ENCODE measurements at places on chromosomes 7 and 10.

DNA sequence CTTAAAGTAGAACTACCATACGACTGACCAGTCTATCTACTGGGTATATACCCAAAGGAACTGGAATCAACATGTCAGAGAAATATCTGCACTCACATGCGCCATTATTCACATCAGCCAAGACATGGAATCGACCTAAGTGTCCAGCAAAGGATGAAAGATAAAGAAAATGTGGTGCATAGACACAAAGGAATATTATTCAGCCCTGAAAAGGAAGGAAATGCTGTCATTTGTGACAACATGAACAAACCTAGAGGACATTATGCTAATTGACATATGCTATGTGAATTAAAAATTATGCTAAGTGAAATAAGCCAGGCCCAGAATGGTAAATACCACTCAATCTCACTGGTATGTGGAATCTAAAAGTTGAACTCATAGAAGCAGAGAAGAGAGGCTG is 123.7 kb downstream of the KLF6 start:
- no peak for DNase-seq

GRCh38 chr7:80650030-80650429 is 11.6 kb downstream of the CD36 start:
- DNase-seq: no peak

- peak; percentile 3 for DNase-seq
These were observed 37.5 kb downstream of the AGAP4 start for GRCh38 chr10:45809837-45810236.

- DNase-seq: no peak
These were observed 1.6 kb upstream of the HILPDA start for GRCh38 chr7:128453836-128454804.

DNA sequence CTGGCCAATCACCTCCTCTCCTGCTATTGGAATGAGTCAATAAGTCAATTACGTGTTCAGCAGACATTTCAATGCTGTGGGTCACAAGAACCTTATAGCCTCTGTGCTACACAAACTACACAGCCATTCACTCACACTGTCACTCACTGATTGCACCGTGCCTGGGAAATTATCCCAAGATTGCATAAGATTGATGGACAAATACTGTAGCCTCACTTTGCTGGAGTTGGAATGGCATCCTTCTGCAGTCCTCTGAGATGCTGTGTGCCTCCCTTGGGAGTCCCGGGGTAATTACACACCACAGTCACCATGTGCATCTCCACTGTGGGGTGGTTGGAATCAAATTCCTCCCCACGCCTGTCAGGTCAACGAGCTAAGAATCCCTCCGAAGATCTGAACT is 358.7 kb upstream of the MGMT start:
- DNase-seq: no peak

DNA sequence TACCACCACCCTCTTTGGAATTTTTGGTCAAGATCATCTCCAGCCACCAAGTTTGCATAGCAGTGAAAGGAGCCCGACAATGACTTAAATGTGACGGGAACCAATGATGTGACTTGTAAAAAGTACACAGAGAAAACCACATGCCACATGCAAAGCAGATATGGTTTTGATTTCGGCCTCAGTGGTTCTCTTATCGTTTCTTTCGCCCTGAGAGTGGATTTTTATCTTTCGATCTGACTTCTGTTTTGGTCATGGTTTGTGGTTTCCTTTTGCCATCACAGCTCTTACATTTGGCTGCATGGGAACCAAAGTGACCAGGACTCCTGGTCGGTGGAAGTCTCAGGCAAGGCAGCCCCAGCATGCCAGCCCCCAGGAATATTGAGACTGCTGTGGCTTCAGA is 31.5 kb downstream of the TCF7L2 start:
- no peak for DNase-seq

DNA sequence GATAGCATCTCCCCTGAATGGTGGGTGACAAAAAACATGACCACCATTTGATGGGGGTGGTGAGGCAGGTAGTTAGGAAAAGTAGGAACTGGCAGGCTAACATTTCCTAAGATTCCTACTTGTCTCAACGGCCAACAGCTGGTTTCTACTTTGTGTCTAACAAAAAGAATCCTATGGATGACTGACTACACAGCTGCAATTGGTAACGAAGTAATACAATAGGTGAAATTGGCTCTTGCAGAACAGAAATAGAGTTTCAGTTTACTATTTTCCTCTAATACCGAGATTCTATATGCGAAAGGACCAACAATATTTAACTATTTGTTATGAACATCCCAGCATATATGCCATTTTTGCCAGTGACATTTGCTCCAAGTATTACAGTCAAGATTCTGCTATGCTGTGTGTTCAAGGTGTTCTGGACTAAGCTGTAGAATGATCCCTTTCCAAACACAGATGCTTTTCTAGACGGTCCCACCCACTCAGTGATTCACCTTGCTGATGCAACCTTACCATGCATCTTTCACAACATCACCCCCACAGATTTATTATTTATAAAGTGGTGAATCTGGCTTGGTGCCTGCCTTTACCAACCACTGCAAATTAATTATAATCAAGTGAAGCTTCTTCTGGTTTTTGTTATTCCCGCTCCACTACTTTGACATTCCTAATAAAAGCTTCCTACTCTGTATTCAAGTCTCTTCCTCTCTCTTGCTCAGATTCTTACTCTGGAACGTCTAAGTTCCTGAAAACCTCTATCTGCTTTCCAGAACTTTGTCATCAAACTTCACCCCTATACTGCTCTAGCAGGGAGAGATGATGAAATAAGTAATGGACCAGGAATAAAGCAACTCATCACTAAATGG is 16.8 kb downstream of the BBIP1 start:
- DNase-seq: no peak

DNA sequence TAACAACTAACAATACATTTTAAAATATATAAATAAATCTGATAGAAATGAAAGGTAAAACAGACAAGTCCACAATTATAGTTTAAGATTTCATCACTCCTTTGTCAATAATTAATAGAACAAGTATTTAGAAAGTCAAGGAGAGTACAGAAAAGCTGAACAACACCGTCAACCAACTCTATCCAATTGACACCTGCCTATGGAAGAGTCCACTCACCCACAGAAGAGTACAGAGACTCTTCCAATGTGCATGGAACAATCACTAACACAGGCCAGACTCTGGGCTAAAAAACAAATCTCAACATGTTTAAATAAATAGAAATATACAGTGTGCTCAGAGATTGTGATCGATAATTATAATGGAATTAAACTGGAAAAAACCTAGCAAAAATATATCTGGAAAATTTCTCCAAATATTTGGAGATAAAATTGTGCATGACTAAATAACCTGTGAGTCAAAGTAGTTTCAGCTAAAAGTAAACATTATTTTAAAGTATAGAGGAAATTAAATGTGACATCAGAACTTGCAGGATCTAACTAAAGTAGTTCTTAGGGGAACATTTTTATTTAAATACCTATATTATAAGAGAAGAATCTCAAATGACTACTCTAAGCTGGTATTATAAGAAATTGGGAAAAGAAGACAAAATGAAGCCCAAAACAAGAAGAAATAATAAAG is 109.9 kb upstream of the EGFR start:
- no peak for DNase-seq

- DNase-seq: no peak
These were observed 39.3 kb downstream of the CALML3 start for GRCh38 chr10:5563991-5564536.

- DNase-seq: no peak
These were observed 335.8 kb upstream of the MBL2 start for GRCh38 chr10:53108317-53108934.

DNA sequence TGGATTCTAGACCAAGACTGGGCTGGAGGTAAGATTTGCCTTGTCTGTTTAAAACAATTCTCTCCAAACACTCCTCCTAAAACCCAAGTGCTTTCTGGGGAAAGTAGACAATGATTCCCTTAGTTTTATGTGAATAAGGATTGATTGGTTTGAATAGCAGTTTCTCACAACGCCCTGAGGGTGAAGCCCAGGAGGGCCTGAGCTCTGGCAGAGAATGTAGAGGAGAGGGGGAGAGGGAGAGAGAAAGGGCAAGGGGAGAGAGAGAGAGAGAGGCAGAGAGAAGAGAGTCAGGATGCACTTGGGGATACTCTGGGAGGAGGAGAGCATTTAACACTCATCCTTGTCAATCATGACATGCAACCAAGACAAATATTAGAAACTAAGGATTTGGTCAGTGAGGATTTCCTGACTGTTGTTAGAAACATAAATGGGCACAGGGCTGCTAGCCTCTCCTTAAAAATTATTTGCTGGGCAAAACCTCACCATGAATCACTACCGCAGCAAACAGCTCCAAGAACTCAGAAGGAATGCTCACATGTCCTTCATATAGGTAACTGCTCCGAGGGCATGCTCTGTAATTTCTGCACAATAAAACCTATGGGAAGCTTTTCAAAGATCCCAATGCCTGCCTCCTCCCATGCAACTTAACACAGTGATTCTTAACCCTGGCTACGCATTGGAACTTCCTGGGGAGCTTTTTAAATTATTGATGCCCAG is 55.2 kb upstream of the RAPGEF5 start:
- DNase-seq: no peak

DNA sequence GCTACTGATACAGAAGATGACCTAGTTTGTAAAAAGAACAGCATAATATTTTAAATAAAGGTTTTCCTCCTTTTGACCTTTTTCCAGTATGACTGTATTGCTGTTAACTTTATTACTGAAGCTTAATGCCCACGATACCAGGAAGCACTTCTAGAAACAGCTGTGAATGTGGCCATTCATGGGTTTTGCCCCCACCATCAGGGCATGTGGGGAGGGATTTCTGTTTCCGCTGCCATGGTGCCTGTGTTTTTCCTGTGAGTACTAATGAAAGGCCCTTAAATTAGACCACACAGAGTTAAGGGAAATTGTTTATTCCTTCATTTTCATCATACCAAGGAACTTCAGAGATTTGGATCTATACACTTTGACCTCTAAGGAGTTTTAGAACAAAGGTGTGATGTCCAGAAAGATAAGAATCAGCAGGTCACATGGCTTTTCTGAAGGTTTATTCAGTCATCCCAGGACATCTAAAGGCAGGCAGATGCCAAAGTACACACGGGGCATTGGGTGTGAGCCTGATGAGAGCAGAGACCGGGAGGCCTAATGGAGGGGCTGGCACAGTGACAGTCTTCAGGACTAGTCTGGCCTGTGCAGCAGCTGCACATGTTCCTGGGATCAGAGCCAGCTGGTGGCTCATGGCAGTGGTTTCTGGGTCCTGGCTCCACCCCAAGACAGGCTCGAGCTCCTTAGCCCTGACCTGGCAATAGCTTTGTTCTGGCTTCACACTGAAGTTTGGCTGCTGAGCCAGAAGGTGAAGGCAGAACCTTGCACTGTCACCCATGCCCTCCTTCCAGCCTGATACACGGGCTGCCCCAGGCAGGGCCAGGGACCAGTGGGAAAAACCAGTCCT is 190.9 kb downstream of the REEP3 start:
- DNase-seq: peak; percentile 100

DNA sequence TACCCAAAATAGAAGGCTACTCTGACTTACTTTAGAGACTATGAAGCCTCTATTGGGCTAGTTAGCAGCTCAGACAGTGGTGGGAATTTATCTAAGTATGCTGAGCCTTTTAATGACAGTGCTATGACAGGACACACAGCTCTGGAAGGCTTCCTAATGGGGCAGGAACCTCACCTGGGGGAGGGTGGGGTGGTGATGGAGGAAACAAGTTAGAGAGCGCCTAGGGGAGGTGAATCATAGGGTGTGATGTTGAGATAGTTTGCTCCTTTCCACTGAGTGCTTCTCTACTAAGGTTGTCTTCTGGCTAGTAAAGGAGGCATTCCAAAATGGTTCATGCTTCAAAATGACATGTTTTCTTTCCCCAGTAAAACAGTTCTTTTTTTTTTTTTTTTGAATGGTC is 42.1 kb downstream of the PPP1R9A start:
- DNase-seq: no peak

GRCh38 chr10:69340695-69341094 is 62.4 kb downstream of the HK1 start:
- no peak for DNase-seq

GRCh38 chr10:114401195-114401791 is 3.0 kb downstream of the AFAP1L2 start:
- DNase-seq: no peak

DNA sequence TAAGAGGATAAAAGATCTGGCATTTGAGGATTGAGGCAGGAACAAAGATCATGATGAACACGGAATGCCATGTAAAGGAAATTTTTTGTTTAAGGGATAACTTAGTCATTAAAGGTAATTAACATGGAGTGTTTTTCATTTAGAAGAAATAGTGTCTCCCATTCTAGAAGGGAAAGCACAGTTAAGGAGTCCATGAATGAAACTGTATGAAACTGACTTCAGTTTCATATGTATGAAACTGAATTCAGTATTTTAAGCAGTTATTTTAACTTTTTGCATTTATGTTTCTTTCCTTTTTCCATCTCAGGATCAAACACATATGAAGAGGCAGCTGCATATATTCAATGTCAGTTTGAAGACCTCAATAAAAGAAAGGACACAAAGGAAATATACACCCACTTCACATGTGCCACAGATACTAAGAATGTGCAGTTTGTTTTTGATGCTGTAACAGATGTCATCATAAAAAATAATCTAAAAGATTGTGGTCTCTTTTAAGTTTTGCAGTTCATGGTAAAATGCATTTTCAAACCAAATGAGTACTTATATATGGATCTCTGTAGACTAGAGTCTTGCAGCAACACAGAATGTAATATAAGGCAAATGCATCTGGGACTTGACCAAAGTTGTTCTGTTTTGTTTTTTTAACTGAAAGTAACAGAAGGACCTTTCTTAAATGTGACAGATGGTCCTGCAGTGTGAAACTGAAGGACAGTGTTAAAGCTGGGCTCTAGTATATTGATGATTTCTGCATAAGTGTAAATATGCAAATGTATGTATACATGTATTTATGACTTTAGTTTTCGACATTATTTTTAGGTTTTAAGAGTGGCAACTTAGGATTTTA is 82.6 kb downstream of the GNAI1 start:
- no peak for DNase-seq

DNA sequence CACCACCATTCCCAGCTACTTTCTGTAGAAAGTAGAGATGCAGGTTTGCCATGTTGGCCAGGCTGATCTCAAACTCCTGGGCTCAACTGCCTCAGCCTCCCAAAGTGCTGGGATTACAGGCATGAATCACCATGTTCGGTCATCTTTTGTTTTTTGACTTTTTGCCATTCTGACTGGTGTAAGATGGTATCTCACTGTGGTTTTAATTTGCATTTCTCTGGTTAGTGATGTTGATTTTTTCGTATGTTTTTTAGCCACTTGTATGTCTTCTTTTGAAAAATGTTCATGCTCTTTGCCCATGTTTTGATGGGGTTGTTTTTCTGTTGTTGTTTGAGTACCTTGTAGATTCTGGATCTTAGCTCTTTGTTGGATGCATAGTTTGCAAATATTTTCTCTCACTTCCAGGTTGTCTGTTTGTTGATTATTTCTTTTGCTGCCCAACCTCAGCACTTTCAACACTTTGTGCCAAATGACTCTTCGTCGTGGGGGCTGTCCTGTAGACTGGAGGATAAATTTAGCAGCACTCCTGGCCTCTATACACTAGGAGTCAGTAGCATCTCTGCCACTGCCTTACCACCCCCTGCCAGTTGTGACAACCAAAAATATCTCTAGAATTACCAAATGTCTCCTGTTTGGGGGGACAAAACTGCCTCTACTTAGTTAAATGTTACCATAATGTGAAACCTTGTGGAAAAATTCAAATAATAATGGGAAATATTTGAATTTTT is 6.5 kb upstream of the CPED1 start:
- DNase-seq: no peak

GRCh38 chr10:132589681-132590080 is 52.1 kb downstream of the INPP5A start:
- DNase-seq: no peak

- no peak for DNase-seq
These were observed 57.2 kb downstream of the SLC16A12 start for GRCh38 chr10:89478085-89478738.

GRCh38 chr7:152180587-152180986 is 155.1 kb downstream of the GALNT11 start:
- no peak for DNase-seq
